ENCODE measurements at places on chromosomes 16 and 17.

DNA sequence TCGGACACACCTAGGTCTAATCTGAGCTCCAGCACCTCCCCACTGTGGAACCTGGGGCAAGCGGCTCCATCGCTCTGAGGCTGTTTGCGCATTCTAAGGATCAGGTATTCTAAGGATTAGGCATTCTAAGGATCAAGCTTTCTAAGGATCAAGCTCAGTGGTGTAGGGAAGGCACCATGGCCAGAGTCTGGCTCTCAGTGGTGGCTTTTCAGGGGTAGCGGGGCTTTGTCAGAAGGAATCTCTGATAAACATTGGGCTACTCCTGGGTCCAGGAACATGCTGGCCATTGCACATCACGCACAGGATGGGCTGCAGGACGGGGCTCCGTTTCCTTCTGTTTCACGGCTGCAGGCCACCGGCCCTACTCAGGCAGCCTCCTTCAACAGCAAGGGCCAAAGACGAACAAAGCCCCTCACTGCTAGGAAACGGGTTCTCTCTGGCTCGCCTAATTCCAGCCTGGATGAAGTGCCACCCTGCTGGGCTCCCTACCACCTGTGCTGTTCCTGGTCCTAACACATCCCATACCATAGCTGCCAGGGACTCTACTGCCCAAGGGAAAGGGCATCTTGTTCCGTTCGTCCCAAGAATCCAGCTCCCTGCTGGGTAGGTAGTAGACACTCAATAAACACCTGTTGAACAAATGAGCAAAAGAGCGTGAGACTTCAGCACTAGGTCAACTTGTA lies 5.5 kb downstream of the C1QTNF1 start:
- no peak for DNase-seq

DNA sequence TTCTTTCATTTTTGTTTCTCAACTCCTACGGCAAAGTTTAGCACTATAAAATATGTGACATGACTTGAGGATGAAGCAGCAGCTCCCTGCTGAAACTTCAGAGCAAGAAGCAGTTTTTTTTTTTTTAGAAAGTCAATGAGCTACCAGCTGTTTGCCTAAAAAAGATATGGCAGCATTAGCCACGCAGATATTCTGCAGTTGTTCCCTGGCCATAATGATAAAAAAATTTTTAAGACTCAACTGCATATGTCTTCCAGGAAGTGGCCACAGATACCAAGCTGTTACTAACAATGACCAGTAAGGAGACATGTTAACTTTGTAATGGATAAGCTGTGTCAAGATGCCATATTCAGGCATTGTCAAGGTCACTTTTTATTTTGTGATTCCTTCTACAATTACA lies 319.6 kb upstream of the CDH11 start:
- DNase-seq, result no peak

- no peak for DNase-seq
These were observed 35.3 kb downstream of the SLC39A11 start for GRCh38 chr17:73057196-73057595.

DNA sequence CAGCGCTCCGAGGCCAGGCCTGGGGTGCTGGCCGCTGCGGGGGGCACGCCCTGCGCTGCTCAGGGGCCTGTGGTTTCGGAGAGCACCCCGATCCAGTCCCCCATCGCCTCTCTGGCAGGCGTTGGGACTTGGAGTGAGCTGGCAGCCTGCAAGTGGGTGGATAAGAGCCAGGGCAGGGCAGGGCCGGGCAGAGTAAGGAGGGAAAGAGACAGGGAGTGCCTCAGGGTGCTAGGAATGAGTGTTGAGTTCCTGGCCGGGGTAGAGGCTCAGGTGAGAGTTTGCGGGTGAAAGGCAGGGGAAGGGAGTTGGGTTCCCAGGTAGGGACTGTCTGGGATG lies 1.3 kb downstream of the CDH13 start:
- DNase-seq, result no peak

DNA sequence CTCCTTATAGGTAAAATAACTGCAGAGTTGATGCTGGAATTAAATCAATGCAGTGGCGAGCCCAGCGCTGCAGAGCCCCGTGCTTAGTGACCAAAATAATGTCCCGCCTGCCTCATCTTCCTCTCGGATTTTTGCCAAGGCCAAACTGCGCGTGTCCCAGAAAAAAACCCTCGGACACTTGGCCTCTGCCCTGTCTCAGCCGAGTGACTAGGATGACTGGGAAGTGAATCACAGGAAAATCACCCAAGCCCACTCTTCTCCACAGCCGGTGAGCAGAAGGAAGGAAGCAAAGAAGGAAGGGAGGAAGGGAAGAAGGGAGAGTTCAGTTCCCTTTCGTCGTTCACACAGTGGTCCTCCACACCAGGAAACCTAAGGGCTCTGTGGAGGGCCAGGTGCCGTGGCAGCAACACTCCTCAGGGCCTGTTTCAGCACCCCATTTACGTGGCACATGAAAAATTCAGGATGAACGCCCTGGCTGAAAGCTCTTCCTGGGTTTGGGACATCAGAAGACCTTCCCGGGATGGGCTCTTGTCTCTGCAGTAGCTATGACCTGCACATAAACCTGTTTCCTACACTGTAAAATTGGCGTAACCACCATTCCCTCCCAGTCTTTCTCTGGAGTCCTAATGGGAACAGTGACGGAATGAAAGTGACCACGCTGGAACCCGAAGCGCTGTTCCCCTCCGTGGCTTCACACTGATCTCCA lies 25.4 kb upstream of the HOXB13 start:
- no peak for DNase-seq

DNA sequence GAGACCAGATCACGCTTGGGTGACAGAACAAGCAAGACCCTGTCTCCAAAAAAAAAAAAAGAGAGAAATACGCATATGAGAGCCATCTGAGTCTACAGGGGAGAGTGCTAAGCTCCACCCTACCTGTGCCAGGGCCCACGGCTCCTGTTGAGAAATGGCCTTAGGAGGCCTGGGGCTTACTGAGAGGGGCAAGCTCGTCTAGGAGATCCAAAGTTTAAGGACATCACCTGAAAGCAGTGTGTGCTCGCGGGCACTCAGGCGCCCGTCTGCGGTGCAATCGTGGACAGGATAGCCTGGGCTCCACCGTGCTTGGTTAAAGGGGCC lies 14.5 kb upstream of the BAIAP2 start:
- no peak for DNase-seq

- no peak for DNase-seq
These were observed 92.8 kb downstream of the AMFR start for GRCh38 chr16:56332464-56333079.

- peak; percentile 65 for DNase-seq
These were observed 873 bp downstream of the SETD1A start for GRCh38 chr16:30958175-30959079.

- DNase-seq, result no peak
These were observed 14.1 kb upstream of the IL34 start for GRCh38 chr16:70632273-70632672.

GRCh38 chr17:4498461-4499397 lies at the start of gene SPNS2:
SPNS2 (plus strand) TSS chr17:4498881; CDS start chr17:4499048, 167 bp downstream.
- peak; percentile 22 for DNase-seq

DNA sequence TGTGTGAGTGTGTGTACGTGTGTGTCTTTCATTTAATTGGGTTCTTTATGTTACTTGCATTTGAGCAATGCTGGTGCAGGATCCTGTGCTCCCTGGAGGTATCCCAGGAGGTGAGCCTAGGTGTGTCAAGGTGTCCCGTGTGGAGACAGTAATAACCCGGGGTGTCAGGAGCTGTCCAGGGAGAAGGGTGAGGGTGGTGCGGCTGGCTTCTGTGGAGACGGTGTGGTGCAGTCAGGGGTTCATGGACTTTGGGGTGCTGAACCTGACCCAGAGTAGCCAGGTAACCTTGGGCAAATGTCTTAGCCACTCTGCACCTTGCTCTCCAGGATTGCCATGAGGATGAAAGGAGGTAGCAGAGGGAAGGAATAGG lies 7.4 kb upstream of the ELAC2 start:
- DNase-seq, result no peak

DNA sequence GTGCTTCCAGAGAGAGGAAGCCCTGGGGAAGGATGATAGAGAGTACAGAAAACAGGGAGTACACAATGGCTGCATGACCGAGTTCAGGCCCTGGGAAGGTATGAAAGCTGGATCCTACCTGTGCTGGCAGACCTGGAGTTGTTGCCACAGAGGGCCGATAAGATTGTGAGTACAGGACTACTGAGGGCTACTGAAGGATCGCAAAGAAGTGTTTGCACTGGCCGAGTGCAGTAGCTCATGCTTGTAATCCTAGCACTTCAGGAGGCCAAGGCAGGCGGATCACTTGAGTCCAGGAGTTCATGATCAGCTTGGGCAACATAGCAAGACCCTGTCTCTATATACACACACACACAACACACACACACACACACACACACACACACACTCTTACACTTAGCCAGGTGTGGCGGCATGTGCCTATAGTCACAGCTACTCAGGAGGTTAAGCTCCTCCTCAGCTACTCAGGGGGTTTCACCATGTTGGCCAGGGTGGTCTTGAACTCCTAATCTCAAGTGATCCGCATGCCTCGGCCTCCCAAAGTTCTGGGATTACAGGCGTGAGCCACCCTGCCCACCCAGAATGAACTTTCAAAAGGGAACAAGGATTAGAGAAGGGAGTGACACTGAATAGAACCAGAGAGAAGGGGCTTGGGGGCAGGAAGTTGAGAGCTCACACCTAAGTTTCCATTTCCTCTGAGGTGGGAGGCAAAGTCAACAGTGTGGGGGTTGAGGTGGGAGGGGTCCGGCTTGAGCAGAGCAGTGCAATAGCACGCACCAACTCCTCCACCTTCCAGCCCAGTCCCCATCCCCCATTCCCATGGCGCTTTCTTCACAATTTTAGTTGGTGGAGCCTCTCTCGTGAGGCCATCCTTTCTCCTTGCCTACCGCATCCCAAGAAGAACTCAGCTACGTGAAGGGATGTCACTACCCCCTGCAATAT lies 7.5 kb downstream of the SCIMP start:
- no peak for DNase-seq

DNA sequence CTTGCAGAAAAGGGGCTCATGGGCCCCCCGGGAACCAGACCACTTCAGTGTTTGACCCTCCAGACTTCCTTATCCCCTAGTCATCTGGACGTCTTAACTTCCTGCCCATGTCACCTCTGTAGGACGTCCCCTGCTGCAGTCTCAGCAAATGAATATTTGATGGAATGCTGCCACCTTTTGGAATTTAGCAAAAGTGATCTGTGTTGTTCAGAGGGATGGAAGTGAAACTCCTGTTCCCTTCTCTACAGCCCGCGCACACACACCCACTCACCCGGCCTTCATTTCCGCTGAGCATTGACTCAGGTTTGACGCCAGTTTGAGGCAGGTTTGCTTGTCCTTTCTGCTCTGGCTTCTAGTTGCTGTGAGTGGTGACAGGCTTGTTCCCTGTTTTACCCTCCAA lies 507.2 kb upstream of the EEF2KMT start:
- no peak for DNase-seq

GRCh38 chr16:57977418-57978069 lies 6.6 kb upstream of the CNGB1 start:
- no peak for DNase-seq

- no peak for DNase-seq
These were observed at the start of gene HCRT for GRCh38 chr17:42184713-42185620. HCRT (minus strand) TSS chr17:42185452; CDS start chr17:42185365, 87 bp downstream.

DNA sequence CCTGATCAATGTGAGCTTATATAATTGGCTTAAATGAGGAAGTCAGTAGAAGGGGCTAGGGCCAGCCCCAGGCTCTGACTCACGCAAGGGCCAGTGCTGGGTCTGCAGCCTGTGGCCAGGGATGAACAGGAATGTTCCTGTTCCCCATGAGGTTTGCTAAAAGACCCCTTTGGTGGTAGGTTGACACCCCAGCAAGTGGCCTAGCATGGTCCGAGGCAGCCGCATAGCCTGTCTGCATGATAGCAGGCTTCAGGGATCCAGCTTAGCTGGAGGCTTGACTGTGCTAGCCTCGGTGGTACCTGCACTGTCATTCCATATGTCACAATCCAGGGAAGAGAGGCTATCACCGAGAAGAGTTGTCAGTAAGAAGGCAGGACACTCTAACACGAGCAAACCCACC lies 23.5 kb downstream of the TRIM25 start:
- DNase-seq, result no peak

DNA sequence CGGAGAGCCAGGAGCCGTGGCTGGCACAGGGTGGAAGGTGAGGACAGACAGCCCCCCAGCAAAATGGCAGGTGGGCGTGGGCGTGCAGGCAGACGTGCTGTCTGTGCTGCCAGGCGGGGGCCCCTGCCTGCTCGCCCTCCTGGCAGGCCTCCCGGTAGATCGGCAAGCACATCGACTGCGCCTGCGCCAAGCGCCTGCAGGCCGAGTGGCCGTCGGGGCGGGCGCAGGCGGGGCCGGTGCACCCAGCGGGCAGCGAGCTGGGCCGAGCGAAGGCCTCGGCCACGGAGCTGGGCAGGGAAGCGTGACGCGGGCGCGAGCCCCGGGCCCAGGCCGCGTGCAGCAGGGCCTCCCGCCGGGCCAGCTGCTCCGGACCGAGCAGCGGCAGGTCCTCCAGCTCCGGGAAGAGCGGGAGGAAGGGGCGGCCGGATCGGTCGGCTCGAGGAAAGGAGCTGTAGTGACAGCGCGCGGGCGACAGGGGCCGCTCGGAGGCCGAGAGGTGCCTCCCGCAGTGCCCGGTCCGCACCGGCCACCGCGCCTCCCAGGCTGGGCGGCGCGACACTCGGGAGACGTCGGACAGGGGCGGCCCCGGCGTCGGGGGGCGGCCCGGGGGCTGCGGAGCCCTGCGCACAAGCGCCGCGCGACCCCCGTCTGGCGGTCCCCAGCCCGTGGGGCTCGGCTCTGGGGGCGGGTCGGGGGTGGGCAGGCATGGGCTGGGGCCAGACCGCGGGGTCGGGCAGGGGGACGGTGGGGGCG lies 16.9 kb downstream of the GRIN2C start:
- no peak for DNase-seq

DNA sequence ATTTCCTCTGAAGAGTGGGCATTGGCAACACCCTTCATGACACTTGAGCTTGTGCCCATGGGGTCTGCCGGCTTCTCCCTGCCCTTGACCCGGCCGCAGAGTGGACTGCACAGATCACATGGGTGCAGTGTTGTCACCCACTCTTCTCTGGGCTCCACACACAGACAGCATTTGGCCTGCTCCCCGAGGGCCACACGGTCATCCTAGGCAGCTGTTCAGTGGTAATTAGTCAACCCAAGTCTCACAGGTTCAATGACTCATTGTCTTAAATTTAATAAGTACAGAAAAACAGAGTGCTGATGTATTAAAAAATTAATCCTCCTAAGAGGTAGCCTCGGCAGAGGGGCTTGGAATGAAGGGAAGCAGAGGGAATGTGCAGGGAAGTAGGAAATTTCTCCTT lies 204.8 kb downstream of the MSI2 start:
- DNase-seq, result no peak

All from effector CD4-positive, alpha-beta T cell (primary cell).